ENCODE measurements at places on chromosomes 5 and 9.

DNA sequence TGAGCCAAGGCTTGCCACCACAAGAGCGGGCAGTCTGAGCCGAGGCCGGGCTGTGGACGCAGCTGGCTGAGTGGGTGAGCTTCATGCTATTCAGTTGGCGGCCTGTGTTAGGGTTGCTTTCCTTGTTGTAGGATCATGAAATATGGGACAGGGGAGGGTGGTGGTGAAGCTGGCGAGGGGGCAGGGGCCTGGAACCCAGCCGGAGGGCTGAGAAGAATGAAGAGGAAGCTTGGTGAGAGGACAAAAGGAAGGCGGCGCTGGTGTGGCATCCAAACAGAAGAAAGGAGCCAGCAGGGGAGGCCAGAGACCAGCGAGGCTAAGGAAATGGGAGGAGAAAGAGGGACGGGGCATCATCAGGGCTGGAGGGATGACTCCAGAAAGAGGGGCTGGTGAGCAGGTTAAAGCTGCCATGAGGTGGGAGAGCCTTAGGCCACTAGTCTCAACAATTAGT lies 18.3 kb downstream of the RALGPS1 start:
- no peak for DNase-seq

- peak; percentile 36 for DNase-seq
These were observed 322.3 kb downstream of the ASTN2 start for GRCh38 chr9:117092582-117092981.

DNA sequence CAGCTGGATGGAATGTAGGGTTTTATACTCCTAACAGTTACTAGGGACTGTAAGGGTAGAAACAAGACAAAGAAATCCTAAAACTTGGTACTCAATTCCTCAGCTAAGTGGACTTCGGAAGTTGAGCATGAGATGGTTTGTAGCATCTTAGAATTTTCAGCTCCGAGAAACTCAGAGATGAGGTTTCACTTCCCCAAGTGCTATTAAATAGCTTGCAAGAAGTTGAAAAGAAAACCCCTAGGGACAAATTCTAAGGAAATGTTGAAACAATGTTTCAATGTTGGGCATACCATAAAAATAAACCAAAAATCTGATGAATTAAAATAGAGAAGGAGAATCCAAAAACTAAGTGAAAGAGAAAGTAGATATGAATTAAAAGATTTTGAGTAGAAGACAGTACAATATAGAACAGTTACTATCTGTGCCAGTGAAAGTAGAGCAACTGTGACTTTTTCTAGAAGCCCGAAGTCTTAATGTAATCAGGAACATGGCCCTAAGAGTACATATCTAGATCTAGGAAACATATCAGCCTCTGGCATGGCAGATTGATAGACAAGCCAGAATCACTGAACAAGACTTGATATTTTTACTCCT lies 308.6 kb upstream of the RGMB start:
- no peak for DNase-seq

DNA sequence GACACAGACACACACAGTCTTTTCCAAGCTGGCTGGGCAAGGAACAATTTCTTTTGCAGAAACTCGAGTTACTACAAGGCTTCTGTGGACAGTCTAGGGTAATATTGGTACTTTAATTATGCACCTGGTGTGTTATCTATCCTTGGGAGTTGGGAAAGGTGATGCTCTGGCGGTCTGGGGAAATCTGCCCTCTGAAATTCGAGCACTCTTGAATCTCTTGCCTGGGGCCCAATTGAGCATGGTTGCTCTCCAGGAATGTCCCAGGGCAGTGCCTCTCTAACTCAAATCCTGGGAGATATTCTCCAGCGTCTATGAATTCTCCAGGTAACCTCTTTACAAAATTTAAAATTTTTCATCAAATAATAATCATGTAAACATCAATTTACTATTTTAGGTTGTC lies 69.3 kb downstream of the KCNIP1 start:
- no peak for DNase-seq

DNA sequence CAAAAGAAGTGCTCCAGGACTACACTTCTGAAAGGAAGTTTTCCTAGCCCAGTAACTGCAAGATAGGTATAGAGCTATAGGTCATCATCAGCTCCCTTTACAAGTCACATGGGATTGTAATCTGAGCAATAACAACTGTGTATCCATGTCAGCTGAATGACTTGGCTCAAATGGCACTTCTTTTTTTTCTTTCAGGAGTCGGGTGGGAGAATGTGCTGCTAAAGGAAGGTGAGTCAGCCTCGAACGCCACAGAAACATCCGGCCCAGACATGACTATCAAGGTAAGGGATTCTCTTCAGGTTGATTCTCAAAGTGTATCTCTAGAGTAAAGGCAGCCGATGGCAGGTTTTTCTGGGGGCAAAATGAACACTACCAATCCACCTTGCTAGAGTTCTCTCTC lies 192.2 kb downstream of the C9orf152 start:
- DNase-seq: peak; percentile 66

DNA sequence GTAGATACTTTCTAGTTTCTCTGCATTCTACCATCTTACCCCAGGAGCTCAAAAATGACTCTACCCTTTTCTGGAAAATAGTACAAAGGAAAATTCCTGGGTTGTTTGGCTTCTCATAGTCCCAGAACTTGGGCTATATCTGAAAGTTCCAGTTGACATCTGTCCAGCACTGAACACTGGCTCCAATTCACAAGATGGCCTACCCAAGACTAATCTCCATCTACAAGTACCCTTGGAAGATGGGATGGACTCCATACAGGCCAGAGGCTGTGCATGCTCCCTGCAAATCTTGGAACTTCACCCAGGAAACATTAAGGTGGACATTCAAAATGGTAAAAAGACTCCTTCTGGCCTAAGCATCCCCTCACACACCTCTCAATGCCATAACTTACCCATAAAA lies 427.1 kb downstream of the DTWD2 start:
- DNase-seq: no peak

DNA sequence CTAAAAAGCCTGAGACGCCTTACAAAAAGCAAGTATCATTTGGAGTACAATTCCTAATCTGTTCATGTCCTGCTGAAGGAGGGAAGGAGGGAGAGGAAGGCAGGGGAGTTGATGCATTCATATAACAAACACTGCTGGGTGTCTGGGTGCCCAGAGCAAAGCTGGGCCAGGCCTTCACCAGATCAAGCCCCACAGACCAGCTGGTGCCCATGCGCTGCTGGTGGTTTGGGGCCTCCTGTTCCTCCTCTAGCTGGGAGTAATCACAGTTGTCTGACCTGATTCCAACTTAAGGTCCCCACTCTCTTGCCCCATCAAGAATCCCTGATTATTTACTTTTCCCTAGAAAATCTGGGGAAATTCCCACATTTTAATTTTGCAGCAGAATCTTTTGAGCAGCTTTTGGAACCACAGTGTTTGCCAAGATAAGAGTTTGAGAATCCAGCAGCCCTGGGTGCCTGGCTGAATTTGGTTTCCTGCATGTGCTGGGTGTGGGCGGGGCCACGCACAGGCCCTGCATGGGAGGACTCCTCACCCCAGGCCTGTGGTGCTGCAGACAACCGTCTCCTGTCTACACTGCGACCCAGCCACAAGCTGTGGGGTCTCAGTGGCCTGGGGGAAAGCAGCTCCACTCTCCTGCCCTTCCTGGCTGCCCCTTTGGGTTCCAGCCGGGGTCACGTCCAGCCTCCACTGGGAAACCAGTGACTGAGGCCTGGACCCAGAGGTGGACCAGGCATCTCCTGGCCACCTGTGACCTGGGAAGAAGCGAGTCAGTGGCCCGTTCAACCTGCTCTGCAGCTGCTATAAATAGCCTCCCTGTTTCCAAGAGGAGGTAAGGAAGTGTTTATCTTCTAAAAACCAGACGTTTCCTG lies 47.5 kb downstream of the NEURL1B start:
- no peak for DNase-seq

All from urothelium cell line (cell line).